Osteocyte (in vitro differentiated cells): ENCODE measurements at places on chromosomes 2 and 18. TPM values are rescaled to one million over a fixed set of nuclear protein-coding genes. Genes with fewer than 3 reads are reported as not detected.

DNA sequence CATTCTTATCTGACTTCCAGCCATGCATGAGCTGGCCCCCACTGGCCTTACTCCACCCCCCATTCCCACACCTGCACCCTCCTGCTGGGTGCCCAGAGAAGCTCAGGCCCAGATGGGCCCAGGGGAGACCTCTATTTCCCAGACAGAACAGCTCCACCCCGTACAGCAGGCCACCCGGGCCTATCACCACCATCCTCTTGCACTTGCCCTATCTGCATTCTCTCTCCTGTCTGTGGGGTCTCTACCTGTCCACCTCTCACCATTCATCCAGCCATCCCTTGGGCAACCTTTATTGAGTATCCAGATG is 25.3 kb upstream of the TNS1 start:
- no peak overlapping the region for H3K27ac ChIP-seq
- H3K27me3 ChIP-seq = no peaks in the 10 kb centered on the region
- no peaks in the 10 kb centered on the region for H3K36me3 ChIP-seq
- no peak overlapping the region for H3K4me3 ChIP-seq
- DNase-seq = peak; percentile 59
- no peaks in the 10 kb centered on the region for H3K4me1 ChIP-seq

DNA sequence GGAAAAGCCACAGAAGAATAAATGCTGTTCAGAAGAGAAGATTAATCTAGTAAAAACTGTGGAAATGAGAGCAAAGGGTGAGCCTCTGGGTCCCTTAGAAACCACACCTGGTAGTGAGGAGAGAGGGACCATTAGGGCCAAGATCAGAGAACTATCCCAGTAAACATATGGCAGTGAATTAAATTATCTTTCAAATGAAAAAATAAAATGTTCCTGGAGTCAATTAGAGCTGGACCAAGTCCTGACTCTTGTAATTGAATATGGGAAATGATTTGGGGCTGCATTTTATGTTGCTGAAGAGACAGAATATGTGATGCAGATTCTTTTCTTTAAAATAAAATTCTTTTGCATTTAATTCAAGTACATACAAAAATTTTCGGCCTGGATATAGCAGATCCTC is 62.2 kb upstream of the PAX3 start:
- no peak overlapping the region for H3K27ac ChIP-seq
- no peaks in the 10 kb centered on the region for H3K36me3 ChIP-seq
- no peak overlapping the region for H3K4me3 ChIP-seq
- peaks cover 1% of the 10 kb centered on the region for H3K4me1 ChIP-seq

DNA sequence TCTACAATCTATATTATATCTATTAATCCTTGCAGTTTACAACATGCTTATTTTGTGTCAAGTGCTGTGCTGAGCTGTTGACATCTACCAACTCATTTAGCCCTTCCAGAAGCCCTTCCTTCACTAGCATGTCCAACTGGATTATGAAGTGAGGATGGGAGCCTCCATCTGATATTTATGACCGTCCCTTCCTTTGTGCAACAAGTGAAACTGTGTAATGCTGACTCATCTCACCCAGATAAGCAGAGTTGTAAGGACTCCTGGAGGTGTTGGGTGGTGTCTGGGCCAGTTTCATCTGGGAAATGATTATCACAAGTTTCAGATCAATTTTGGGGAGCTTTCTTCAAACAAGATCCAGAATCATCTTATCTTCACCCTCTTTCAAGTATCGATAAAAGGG is 156.6 kb upstream of the ETAA1 start:
- no peaks in the 10 kb centered on the region for H3K4me1 ChIP-seq
- no peaks in the 10 kb centered on the region for H3K36me3 ChIP-seq
- no peak overlapping the region for H3K27ac ChIP-seq
- H3K27me3 ChIP-seq = peaks cover 2% of the 10 kb centered on the region
- no peak for DNase-seq
- H3K4me3 ChIP-seq = no peak overlapping the region

DNA sequence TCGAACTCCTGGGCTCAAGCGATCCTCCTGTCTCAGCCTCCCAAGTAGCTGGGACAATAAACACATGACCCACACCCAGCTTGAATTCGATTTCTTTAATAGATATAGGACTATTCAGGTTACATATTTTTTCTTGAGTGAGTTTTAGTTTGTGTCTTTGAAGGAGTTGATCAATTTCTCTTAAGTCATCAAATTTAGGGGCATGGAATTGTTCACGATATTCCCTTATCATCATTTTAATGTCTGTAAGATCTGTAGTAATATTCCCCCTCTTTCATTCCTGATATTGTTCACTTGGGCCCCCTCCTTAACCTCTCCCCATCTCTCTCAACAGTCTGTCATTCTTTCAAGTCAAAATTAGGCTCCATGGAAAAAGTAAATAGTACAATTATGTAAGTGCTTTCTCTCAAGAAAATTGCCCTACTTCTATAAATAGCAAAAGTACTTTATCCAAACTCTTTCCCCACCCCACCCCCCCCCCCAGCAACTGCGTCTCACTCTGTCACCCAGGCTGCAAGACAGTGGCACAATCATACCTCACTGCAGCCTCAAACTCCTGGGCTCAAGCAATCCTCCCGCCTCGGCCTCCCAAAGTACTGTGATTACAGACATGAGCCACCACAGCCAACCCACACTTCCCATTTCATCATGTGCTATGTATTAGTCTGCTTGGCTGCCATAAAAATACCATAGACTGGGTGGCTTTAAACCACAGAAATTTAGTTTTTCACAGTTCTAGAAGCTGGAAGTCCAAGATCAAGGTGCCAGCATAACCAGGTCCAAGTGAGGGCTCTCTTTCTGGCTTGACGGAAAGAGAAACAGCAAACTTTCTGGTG is 20.1 kb downstream of the WDR33 start:
- H3K27me3 ChIP-seq = no peaks in the 10 kb centered on the region
- no peak overlapping the region for H3K4me3 ChIP-seq
- DNase-seq = no peak
- peak overlapping the region; percentile 0 for H3K27ac ChIP-seq
- no peaks in the 10 kb centered on the region for H3K4me1 ChIP-seq

GRCh38 chr2:132623096-132623839 is 46.7 kb downstream of the LYPD1 start:
- no peaks in the 10 kb centered on the region for H3K36me3 ChIP-seq
- no peak overlapping the region for H3K27ac ChIP-seq
- no peak overlapping the region for H3K4me3 ChIP-seq
- peak; percentile 72 for DNase-seq

DNA sequence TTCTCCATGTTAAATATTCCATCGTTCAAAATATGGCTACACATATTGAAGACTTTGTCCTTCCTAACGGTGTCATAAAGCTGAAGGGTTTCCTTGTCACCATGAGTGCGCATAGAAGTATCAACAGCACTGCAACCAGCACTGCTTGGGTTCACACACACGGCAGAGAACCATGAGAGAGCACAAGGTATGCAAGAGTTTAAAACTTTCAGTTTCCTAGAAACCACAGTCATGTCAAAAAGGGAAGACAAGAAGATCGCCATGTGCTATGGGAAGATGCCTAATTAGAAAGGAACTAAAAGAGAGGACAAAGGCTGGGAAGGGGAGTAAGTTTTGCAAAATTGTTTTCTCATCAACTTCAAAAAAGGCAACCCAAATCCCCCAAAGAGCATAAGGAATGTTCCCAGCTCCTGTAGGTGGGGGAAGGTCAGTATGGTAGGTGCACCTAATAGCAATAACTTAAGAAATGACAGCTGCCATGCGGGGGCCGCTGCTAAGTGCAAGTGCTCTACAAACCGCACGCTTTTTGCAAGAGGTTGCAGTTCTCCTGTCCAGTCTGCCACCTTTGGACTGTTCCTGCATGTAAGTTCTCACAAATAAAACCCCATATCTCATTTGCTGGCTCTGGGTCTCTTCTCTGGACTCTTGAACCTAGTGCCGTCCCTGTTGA is 136.8 kb downstream of the TMEM163 start:
- no peak overlapping the region for H3K27ac ChIP-seq
- H3K4me1 ChIP-seq = no peaks in the 10 kb centered on the region
- DNase-seq = no peak
- no peak overlapping the region for H3K4me3 ChIP-seq

DNA sequence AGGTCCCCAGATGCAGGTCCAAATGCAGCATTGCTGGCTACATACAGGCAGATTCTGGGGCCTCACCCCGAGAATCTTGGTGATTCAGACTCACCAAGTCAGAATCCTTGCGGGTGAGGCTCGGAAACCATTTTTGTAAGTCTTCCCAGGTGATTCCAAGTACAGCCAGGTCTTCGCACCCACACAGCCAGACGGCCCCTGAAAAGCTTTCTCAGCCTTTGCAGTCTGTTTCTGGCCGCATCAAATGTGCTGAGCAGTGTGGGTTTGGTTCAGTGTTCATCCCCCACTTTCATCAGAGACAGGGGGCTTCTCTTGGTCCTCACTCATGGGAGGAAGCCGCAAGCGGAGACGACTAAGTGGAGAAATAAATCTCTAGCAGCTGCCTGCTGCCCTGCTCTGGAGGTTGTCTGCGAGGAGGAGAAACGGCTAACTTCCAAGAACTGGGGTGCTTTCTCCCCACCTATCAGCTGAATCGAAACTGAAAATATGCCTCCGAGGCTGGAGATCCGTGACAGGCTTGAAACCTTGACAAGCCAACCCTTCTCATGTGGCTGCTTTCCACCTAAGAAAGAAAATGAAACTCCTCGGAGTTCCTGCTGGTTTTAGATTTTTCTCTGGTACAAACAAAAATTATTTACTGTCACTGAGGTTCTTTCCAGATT is 8.9 kb upstream of the TMEM185B start:
- no peaks in the 10 kb centered on the region for H3K36me3 ChIP-seq
- H3K27me3 ChIP-seq = peaks cover 21% of the 10 kb centered on the region
- no peak for DNase-seq
- H3K4me3 ChIP-seq = no peak overlapping the region
- no peaks in the 10 kb centered on the region for H3K4me1 ChIP-seq
- H3K27ac ChIP-seq = no peak overlapping the region

GRCh38 chr18:61549889-61550288 is 216.7 kb downstream of the CDH20 start:
- H3K36me3 ChIP-seq = no peaks in the 10 kb centered on the region
- H3K27me3 ChIP-seq = no peaks in the 10 kb centered on the region
- no peak for DNase-seq
- no peak overlapping the region for H3K4me3 ChIP-seq

- no peak for DNase-seq
- peak overlapping the region; percentile 32 for H3K27ac ChIP-seq
- H3K4me1 ChIP-seq = peaks cover 35% of the 10 kb centered on the region
- H3K27me3 ChIP-seq = no peaks in the 10 kb centered on the region
- H3K4me3 ChIP-seq = no peak overlapping the region
- H3K36me3 ChIP-seq = peaks cover 3% of the 10 kb centered on the region
Measured at GRCh38 chr18:48884771-48885170, 66.0 kb downstream of the SMAD7 start.

DNA sequence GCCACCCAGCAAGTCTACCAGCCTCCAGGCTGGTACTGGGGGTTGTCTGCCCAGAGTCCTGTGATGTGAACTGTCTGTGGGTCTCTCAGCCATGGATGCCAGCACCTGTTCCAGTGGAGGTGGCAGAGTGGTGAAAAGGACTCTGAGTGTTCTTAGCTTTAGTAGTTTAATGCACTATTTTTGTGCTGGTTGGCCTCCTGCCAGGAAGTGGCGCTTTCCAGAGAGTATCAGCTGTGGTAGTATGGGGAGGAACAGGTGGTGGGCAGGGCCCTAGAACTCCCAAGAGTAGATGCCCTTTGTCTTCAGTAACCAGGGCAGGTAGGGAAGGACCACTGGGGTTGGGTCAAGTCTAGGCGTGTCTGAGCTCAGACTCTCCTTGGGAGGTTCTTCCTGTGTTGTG is 356.7 kb downstream of the STK39 start:
- no peaks in the 10 kb centered on the region for H3K4me1 ChIP-seq
- no peaks in the 10 kb centered on the region for H3K36me3 ChIP-seq
- H3K27me3 ChIP-seq = peaks cover 16% of the 10 kb centered on the region

Gene CDH2
- 83.8 and 87.2 TPM in 2 replicates for total RNA-seq

Gene CHPF
- 144 and 151 TPM in 2 replicates for total RNA-seq
